Amygdala (tissue), 56 donors: ENCODE measurements at places on chromosomes 13 and 19.

DNA sequence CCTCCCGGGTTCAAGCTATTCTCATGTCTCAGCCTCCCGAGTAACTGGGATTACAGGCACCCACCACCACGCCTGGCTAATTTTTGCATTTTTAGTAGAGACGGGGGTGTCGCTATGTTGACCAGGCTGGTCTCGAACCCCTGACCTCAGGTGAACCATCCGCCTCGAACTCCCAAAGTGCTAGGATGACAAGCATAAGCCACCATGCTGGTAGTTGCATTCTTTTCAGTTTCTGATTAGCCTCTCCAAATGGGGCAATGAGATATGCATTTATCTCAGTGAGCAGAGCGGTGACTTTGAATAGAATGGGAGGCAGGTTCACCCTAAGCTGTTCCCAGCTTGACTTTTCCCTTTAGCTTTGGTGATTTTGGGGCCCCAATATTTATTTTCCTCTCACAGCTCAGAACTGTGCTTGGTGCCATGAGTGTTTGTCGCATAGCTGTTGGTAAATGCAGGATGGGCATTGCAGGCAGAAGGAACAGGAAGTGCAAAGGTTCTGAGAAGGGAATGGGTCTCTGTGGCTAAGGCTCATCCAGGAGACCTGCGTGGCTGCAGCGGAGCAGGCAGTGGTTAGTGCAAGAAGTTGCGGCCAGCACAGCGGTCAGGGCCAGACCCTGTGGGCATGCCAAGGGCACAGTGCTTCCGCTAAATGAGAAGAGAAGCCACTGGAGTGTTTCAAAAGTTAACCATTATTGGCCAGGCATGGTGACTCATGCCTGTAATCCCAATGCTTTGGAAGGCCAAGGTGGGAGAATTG lies 20.7 kb downstream of the LYPD3 start:
- DNase-seq, result no peak

DNA sequence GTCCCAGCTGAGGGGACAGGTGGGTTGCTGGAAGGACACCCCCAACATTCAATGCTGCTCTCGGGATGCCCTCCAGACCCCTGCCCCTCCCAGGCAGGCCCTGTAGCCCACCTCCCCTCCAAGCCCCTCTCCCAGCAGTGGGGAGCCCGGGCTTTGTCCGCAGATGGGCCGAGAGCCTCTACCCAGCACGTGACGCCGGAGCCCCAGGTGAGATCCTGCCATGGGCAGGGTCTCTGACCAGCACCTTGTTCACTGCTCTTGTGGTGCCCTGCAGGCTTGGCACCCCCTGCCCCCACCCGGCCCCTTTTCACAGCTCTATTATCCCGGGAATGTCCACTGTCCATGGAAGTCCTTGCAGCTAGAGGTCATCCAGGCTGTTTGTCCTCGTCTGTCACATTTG lies 76.5 kb downstream of the C1QTNF9 start:
- DNase-seq, result no peak

- DNase-seq, result no peak
These were observed 6.1 kb downstream of the WDFY2 start for GRCh38 chr13:51590231-51590970.

DNA sequence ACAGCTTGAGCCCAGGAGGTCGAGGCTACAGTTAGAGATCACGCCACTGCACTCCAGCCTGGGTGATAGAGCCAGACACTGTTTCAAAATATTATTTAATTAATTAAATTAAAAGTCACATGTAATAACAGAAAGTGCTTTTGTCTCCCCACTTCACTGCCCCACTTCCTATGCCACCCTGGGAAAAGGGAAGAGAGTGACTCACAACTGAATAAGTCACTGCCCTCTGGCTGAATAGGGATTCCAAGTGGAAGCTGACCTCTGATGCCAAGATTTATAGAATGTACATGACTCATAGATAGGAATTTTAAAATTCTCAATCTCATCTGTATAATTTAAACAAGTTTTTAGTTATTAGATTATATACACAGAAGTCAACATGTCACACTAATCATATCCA lies 22.2 kb upstream of the ERVV-1 start:
- no peak for DNase-seq

- DNase-seq, result peak; percentile 43
These were observed 60.5 kb downstream of the SERP2 start for GRCh38 chr13:44433863-44434765.

GRCh38 chr19:43395561-43395960 lies 19.1 kb upstream of the TEX101 start:
- no peak for DNase-seq

DNA sequence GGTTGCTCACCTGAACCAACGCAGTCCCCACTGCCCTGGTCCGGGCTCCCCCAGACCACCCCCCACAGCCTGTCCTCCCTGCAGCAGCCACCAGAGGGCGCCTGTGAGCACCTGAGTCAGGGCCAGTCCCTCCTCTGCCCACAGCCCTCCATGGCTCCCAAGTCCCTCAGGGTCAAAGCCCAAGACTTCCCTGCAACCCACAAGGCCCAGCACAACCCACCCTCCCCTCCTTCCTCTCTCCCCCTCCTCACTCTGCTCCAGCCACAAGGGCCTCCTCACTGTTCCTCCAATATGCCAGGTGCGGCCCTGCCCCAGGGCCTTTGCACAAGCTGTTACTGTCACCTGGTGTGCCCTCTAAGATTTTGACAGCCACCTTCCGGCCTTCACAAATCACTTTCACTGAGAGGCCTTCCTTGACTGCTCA lies 10.9 kb downstream of the GNA15 start:
- DNase-seq, result no peak

- no peak for DNase-seq
These were observed 161.4 kb upstream of the SOX1 start for GRCh38 chr13:111905609-111905945.

DNA sequence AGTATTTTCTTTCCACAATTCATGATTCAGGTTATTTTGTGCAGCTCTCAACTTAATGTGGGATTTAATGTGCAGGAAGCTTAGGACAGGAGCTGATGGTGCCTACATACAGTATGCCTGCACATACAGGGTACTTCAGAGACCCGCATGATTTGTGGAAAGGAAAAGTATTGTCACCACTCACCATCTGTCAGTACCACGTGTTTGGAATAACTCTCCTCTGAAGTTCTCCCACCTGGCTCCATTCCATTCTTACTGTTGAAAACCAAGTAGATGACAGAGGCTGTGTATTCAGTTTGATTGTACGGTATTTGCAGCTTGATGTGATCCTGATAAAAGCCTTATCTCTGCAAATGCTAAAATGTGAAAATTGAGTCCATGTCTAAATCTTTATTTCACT lies 85.7 kb downstream of the ZAR1L start:
- DNase-seq, result no peak

DNA sequence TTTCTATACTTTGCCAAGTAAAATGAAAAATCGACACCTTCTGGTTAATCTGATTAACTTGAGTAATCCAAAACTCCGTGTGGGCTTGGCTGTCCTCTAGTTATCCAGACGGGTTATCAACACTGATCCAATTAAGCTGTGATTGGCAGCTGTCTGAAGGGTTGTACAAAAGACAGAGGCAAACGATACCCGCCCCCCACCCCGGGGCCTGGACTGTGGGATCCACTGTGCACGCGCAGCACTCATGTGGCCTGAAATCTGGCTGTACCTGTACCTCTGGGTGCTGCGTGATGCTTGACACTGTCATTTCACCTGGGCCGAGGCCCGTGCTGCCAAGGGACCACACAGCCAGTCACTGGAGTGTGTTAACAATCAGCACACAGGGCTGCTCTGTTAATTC lies 53.5 kb downstream of the COL4A2 start:
- DNase-seq, result no peak

GRCh38 chr13:51330791-51331190 lies 8.7 kb upstream of the SERPINE3 start:
- DNase-seq, result no peak

GRCh38 chr19:46665072-46665471 lies 4.1 kb upstream of the DACT3 start:
- no peak for DNase-seq

DNA sequence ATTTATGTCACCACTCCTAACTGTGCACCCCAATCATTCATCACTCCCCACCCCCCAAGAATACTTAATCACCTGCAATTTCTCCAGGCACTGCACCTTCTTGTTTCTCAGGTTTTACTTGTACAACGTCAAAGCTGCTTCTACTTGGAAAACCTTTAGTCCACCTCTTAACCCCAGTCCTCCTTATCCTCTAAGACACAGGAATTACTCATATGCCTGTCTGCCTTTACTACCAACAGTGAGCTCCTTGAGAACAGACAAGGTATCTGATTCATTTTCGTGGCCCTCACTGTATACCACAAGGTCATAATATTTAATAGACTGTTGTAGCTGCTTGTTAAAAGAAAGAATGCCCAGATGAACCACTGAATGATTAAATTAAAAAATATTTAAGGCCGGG lies 21.0 kb upstream of the NDFIP2 start:
- DNase-seq, result no peak

- no peak for DNase-seq
These were observed 175.2 kb downstream of the PAN3 start for GRCh38 chr13:28313579-28313978.

- DNase-seq, result no peak
These were observed 11.9 kb upstream of the PIK3R2 start for GRCh38 chr19:18141031-18141430.

DNA sequence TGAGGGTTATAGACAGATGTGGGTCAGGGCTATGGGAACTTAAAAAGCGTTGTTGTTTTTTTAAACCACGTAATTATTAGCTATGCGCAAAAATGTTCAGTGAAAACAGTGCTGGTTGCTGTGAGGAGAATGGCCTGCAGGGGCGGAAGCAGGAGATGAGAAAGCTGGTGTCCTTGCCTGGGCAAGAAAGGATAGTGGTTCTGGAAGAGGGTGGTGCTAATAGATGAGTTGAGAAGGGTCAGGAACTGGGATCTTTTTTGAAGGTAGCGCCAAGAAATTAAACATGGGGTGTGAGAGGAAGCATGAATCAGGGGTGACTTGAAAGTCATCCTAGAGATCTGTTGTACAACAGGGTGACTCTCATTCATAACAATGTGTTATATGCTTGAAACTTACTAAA lies 4.8 kb upstream of the SMG9 start:
- no peak for DNase-seq

DNA sequence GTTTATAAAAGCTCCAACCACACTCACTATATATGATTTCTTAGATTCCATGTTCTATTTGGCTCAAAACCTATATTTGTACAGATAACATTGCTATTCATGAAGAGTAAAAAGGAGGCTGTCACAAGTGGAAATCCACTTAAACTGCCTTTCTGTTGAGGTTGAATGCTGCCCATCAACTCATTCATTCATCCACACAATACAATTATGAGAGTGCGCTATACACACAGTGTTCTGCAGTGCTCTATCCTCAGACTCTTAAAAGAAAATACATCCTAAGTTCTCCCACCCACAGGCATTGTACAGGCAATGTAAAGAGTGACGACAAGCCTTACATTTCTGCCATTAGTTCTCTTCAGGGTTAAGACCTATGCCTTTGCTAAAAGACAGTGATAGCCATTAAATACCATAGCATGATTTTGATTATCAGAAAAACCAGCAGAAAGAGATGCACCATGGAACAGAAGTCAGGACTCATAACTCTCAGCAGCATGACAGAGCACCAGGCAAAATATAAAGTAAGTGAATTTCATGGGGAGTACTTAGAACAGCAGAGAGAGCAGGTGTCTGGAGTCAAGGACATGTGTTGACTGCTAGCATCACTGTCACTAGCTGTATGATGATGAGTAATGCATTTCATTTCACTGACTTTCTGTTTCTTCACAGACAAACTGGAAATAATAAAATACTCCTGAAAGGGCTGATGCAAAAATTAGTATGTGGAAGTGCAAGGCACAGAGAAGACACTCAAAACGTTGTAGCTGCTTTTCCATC lies 218.0 kb downstream of the RBM26 start:
- DNase-seq, result no peak

GRCh38 chr19:48632692-48633147 lies 4.5 kb downstream of the DBP start:
- DNase-seq, result no peak

GRCh38 chr19:3710265-3710812 lies 2.2 kb downstream of the TJP3 start:
- DNase-seq, result no peak

DNA sequence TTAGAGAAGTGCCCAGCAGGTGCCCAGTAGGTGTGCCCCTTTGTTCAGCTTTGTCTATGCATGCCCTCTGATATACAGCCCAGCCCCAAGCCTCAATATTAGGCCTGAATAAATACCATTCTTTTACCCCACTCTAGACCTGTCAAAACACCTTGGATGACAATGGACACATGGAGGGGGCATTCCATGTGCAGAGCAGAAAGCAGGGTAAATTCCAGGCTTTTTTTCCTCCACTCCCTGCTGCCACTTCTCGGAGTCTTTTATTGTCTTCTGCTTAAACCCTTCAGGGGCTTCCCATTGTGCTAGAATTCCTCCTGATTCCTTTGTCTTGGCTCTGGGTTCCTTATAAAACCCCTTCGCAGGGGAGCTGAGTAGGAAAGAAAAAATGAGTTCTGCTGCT lies 5.8 kb upstream of the FRY start:
- DNase-seq, result no peak

GRCh38 chr19:43599635-43600295 lies 3.4 kb downstream of the ZNF576 start:
- no peak for DNase-seq

GRCh38 chr19:43503501-43504425 lies 783 bp downstream of the PHLDB3 start:
- DNase-seq, result peak; percentile 83

DNA sequence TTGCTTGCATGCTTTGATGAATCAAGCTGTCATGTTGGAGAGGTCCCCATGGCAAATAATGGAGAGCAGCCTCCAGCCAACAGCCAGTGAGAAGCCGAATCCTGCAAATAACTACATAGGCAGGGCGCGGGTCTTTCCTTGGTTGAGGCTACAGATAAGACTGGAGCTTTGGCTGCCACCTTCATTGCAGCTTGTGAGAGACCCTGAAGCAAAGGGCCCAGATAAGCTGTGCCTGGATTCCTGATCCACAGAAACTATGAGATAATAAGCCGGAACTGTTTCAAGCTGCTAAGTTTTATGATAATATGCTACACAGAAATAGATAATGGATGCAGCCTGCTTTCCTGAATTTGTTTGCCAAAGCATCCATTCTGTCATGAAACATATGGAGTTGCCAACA lies 257.0 kb downstream of the HS6ST3 start:
- no peak for DNase-seq

DNA sequence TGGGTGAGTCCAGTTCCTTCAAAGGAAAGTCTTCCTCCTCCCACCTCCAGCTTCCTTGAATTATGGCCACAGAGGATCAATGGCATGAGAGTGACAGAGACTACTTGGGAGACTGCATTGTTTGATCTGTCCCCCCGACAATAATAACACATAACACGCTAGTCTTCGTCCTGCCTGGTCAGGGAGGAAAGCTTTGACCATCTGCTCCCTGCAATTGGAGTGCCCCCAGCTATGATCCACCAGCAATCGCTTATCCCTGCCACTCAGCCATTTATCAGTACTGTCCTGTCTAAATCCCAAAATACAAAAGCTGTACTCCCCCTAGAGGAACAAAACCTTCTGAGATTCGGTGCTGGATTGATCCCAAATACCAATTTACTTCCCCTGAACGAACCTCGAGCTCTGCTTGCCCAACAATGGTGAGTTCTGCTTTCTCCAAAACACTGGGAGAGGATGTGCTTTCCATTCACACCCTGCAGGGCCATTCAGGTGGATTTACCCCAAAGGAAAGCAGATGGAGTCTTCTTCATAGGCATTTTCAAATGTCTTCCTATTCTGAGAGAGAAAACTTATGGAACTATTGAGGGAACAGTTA lies 466.7 kb downstream of the TSHZ3 start:
- no peak for DNase-seq
